ENCODE measurements at places on chromosomes 2 and 18.

GRCh38 chr2:18154259-18154658, 275.8 kb downstream of the KCNS3 start:
- no peak for DNase-seq

GRCh38 chr2:8234253-8234652, 447.6 kb upstream of the ID2 start:
- DNase-seq = peak; percentile 51

GRCh38 chr18:79394534-79395307, 1.0 kb upstream of the NFATC1 start:
- no peak for DNase-seq

- DNase-seq = no peak
Observed at GRCh38 chr18:13362607-13363006, 144.0 kb downstream of the LDLRAD4 start.

DNA sequence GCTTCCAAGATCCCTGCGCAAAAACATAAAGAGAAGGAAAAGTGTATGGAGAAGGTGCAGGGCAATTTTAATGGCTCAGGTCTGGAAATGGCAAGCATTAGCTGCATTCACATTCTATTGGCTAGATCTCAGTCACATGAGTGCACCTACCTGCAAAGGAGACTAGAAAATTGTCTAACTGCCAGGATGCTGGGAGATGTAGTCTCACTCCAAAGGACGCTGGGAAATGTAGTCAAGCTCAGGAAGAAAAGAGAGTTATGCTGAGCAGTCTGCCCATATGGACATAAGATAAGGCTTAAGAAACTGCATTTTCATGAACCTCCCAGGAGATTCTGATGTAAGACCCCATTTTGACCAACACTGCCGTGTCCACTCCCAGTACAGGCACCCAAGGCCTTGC, 9.5 kb upstream of the KLHL29 start:
- DNase-seq = no peak

DNA sequence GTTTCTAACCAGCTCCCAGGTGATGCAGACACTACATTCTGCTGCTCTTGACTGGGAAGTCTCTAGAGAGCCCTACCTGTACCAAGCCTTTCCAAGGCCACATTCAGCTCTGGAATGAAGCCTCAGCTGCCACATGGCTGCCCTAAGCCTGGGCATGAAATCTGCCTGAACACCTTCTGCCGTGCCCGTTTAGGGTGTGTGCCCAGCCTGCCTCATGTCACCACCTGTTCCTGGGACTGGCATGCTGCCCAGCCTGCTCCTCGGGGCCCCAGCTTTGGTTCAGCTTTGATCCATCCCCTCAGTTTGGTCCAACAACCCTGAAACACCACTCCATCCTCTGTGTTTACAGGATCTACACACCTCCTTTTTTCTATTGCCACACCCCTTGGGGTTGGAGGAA, 210.9 kb downstream of the L3MBTL4 start:
- DNase-seq = peak; percentile 89

DNA sequence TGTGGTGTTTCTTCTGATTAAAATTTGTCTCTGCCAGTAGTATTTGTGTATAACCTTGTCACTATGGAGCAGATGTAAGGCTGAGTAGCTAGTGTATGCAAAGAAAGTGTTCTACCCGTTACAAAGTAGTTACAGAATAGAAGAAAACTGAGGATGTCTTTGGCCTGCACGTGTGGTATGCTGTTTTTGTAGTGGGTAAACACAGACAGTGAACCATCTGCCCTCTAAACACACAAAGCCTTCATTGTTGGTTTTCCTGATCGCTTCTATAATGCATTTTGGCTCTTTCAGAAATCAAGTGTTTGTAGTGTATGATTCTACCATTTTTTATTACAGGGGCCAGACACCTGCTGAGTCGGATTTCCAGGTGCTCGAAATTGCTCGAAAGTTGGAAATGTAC, 61.5 kb downstream of the FARP2 start:
- DNase-seq = no peak

GRCh38 chr18:2979129-2979528, 33.8 kb downstream of the LPIN2 start:
- no peak for DNase-seq

GRCh38 chr2:162475661-162476060, 131.7 kb downstream of the GCA start:
- no peak for DNase-seq

DNA sequence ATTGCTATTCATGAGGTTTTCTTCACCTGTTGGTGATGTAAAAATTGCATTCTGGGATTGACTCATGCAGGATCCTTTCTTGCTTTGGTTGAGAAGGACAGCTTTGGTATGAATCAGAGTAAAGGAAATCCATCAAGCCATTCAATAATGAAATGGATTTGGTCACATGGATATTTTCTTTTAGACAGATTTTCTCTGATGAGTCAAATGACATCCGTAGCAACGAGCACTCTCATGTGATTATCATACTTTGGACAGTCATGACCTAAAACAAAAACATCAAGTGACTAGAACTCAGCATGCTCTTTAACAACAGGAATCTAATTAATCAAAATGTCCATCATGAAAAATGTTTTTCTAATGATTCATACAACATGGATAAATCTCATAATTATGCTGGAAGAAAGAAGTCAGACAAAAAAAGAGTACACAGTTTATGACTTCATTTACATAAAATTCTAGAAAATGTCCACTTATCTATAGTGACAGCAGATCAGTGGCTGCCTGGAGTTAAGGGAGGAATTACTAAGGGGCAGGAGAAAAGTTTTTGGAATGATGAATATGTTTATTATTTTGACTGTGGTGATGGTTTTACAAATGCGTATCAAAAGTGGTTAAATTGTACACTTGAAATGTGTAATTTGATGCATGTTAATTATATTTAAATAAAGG, 30.7 kb downstream of the TRAK2 start:
- no peak for DNase-seq

- no peak for DNase-seq
Observed at GRCh38 chr2:198279026-198279425, 474.6 kb downstream of the PLCL1 start.

- DNase-seq = no peak
Observed at GRCh38 chr2:32495139-32495538, 132.7 kb upstream of the TTC27 start.

GRCh38 chr2:219087361-219087760, 26.6 kb upstream of the IHH start:
- no peak for DNase-seq

DNA sequence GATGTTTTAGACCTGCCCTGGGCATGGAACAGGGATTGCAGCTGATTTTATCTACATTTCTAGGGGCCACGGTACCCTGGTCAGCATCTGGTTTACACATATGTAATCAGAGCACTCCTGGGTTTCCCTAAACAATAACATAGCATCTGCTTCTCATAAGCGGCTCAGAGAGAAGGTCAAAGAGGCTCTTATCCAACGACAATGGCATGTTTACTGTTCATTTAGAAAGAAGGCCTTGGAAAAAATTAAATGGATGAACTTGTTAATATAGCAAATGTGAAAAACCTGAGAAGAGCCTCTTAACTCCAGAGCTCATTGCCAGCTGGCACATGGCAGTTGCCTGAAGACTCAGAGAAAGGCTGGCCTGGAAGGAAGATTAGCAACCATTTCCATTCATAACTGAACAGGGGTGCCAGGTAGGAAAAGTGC, 202.8 kb upstream of the THUMPD2 start:
- no peak for DNase-seq

DNA sequence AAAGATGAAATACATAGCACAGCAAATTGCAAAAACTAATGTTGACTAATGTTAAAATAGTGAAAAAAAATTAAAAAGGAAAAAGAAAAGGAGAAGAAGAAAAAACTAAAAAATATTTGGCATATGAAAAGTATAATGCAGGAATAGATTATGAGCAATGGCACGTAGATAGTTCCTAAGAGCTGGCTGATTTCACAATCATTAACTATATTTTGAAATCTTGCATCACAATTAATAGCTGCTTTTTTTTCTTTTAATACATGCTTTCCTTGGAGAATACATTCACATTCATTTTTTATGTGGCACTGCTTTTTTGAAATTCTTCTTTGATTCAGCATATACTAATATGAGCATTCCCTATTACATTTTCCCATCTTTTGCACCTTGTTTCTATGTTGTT, 299.8 kb downstream of the DPP10 start:
- DNase-seq = no peak

DNA sequence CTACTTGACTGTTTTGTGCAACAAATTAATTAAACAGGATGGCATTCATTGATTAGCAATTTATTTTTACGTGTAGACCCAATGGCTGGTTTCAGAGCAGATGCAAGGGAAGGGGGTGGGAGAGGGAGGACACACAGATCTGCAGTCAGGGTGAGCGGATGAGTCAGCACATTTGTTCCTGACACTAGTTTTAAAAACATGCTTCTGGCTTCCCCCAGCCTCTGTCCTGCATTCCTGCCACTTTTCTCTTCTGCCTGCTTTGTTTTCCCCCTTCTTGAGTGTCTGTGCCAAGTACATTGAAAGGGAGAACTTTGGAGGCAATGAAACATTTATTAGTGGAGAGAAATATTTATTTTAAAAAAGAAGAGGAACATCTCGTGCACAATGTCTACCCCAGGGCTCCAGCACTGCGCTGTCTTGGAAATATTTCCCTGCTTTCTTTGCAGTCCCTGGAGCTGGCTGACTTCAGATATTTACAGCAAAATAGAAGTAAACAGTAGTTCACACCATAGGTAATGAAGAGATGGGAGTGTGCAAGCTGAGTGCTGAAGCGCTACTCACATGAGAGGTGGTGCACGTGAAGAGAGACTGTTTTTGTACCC, 52.2 kb downstream of the NRP2 start:
- no peak for DNase-seq

GRCh38 chr18:75844146-75844545, 416.6 kb upstream of the SMIM21 start:
- no peak for DNase-seq

- DNase-seq = no peak
Observed at GRCh38 chr2:167613471-167613870, 633.9 kb downstream of the STK39 start.

- no peak for DNase-seq
Observed at GRCh38 chr2:142707318-142707717, 170.1 kb upstream of the KYNU start.

DNA sequence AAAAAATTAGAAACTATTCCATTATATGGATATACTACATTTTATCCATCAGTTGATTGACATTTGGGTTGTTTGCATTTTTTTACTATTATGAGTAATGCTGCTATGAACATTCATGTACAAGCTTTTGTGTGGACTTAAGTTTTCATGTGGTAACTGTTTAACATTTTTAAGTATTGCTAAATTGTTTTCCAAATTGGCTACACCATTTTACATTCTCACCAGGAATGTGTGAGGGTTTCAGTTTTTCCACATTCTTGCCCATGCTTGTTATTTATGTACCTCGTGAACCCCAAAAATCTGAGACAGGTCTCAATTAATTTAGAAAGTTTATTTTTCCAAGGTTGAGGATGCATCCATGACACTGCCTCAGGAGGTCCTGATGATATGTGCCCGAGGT, 3.1 kb upstream of the TXNL4A start:
- DNase-seq = no peak

DNA sequence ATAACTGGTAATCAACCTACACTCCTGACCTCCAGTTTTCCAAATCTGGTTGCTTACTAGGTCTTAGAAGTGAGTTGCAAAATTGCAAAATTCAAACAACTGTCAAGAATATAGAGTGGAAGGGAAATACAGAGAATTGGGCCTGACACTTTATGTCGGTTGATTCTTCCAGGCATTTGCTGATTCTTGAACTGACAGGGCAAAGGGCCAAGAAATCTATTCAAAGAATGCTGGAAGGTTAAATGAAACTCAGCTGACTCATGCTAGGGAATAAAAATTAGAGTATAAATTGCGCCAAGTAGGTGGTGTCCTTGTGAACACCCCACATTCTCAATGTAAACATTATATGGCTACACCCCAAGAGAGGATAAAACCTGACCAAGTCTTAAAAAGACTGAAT, 21.5 kb upstream of the ZSCAN30 start:
- DNase-seq = no peak

DNA sequence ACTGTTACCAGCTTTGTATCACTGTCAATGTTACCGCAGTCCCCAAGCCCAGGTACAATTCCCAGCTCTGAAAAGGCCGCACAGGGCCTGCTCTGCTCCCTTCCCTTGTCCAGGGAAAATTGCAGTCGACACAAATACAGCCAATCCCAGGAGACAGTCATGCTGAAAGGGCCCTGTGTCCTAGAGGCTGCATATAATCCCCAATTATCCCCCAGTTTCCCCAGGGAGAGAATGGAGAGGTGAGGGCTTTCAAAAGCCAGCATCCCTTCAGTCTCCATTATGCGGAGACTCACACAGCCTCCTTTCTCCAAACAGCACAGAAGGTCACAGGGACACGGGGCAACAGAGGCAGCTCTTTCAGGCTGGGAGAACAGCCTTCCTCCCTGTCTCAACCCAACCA, 17.1 kb upstream of the CTIF start:
- no peak for DNase-seq

GRCh38 chr2:155424518-155424917, 726.0 kb downstream of the KCNJ3 start:
- DNase-seq = no peak

- DNase-seq = no peak
Observed at GRCh38 chr2:17517481-17518211, 594 bp downstream of the RAD51AP2 start.

DNA sequence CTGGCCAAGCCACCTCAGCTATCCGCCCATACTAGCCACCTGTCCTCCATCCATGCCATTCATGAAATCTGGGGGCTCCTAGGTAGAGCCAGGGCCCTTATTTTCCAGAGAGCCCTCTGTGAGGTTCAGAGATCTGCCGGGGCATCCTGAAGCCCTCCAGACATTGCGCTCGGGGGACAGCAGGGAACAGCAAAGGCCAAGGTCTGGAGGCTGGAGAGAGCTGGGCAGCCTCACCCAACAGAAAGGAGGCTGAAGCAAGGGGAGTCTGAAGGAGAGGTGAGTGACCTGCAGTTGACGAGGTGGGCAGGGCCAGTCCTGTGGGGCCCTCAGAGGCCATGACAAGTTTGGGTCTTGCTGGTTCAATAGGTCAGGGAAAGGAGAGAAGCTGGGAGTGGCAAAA, 8.6 kb upstream of the DES start:
- DNase-seq = no peak

GRCh38 chr2:191265311-191266170, 20.3 kb downstream of the MYO1B start:
- no peak for DNase-seq

GRCh38 chr2:41965909-41966295, 81.9 kb upstream of the PKDCC start:
- DNase-seq = peak; percentile 63

GRCh38 chr2:155203178-155203577, 504.7 kb downstream of the KCNJ3 start:
- DNase-seq = no peak

- no peak for DNase-seq
Observed at GRCh38 chr18:8620845-8621244, 11.6 kb downstream of the RAB12 start.
